ENCODE measurements at places on chromosomes 4 and X.

DNA sequence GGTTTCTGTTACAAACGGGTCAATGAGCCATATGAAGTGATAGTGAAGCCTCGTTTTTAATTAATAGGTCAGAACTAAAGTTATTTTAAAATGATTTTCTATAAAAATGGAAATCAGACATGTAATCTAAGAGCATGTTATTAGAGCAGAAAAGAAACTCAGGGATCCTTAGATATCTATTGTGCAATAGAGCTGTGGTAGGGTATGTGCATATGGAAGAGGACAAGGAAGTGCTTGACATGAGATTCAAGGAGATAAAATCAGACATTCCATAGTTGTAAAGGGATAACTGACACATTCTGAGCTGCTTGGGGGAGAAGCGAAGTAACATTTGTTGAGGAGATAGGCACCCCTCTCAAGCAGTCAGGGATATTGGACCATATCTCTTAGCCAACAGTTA is 143.0 kb downstream of the AFF2 start:
- DNase-seq, result no peak

DNA sequence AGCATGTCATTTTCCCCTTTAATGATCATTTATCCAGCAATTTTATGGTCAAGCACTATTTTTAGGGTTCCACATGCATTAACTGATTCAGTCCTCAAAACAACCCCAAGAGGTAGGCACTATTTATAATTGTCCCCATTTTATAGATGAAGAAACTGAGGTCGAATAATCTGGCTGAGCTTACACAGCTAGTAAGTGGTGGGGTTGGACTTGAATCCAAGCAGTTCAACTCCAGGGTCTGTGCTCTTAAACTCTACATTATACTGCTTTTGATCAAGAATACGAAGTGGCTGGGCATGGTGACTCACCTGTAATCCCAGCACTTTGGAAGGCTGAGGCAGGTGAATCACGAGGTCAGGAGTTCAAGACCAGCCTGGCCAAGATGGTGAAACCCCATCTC is 3.2 kb upstream of the CHRNA9 start:
- no peak for DNase-seq

DNA sequence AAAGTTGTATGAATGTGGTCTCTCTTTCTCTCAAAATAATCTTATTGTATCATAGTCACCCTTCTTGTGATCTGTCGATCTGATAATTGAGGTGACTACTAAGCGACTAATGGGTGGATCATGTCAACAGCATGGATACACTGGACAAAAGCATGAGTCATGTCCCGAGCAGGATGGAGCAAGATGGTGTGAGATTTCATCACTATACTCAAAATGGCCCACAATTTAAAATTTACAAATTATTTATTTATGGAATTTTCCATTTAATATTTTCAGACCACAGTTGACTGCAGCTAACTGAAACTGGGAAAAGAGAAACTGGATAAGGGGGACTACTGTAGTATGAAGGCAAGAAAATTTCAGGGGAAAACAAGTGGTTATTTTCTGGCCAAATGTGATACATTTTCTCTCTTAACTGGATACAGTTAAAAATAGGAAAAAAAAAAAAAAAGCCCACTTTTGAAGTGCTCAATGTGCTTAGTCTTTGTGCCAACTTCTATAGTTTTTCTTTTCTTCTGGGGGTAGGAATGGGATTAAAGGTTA is 25.3 kb downstream of the FAM241A start:
- no peak for DNase-seq

GRCh38 chr4:188976644-188977115 is 837.4 kb downstream of the TRIML1 start:
- DNase-seq, result no peak

GRCh38 chr4:31787701-31788100 is 1067.5 kb downstream of the PCDH7 start:
- no peak for DNase-seq

DNA sequence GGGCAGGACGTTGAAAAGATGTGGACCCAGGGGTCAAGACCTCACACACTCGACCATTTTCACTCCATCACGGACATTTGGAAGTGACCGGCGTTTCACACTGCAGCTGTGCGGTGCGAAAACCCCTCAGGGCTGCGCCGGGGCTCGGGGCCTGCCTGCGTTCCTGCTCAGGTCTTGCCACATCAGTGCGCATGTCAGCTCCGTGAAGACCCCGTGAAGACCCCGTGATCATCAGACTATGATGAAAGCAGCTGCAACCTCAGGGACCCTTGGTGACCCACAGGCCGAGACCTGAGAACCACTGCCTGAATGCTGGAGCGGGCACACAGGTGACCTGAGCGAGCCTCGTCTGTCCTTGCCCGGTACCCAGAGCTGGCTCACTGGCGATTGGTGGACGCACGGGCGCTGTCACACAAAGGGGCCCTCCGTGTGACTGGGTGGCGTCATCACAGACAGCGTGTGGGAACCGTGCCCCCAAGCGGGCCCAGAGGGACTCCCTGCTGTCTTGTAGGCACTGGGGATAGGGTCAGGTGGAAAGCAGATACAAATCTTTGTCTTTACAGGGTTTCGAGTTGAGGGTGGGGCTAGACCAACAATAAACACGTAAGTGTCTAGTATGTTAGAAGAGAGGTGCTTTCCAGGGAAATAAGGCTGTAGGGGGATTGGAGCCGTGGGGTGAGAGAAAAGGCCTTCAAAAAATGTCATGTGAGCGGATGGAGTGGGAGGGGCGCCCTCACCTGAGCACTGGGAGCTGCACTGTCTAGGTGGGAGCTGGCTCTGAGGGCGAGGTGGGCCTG is 12.7 kb downstream of the MSANTD1 start:
- no peak for DNase-seq

- no peak for DNase-seq
Observed at GRCh38 chrX:108704839-108705238, 31.5 kb downstream of the IRS4 start.

DNA sequence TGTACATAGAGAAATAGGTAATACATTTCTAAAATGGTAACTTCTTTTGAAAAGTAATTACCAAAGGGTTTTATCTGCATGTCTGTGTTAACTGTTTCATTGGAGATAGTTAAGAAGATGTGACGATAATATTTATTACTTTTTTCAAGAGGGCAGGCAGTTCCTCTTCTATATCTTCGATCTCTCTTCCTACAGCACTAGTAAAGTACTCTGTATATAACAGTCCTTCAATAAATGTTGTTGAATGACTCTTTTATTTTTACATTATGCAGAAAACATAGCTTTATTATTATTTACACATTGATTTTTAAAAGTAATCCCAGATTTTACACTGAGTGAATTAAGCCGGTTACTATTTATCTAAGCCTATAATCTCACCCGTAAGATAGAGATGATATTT is 51.8 kb downstream of the TMPRSS11E start:
- no peak for DNase-seq

DNA sequence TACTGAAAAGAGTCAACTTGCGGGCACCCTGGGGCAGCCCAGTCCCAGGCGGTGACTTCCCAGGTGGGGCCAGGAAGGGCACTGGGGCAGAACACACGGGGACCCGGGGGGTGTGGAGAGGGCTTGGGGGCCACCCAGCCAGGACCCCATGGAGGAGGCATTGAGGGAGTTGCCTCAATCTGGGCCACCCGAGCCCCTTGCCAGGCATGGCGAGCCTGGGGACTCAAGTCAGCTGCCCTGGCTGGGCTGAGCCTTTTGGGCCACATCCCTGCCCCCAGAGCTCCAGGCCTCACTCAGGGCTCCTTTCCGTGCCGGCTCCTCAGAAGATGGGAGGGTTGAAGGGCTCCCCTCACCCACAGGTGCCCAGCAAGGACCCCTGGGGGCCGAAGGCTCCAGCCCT is 6.6 kb upstream of the CPLX1 start:
- DNase-seq, result no peak

- DNase-seq, result no peak
Observed at GRCh38 chr4:185358959-185359358, 36.8 kb downstream of the LRP2BP start.

GRCh38 chr4:6548201-6548881 is 26.6 kb upstream of the MAN2B2 start:
- DNase-seq, result no peak

DNA sequence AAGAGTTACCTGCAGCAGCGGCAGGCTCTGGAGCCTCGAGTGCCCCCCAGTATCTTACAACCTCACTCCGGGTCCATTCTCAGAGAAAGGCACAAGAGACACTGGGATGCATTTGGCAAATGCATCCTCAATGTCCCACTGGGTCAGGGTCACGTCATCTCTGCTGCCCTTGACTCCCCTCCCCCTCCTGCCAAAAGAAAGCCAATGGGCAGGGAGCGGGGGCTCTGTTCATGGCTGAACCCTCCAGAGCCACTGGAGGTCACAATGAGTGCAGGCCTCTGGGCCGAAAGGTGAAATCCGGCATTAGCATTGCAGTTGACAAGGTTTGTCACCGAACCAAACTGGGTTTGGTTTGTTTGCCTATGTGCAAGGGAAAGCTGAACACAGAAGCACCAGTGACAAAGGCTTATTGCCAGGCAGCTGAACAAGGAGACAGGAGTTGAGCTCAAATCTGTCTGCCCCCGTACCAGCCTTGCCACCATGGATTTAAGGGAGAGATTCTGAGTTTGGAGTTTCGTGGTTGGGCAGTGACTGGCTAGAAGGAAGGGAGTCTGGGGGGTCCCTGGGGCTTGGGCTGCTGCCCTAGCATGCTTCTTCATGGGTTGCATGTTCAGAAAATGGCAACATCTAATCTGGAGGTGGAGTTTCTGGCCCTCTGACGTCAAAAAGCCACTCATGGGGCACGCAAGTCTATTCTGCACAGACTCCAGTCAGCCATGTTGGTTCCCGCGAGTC is 64.3 kb downstream of the HTRA3 start:
- DNase-seq, result no peak

GRCh38 chrX:46165411-46165810 is 379.8 kb downstream of the ZNF674 start:
- DNase-seq, result no peak

DNA sequence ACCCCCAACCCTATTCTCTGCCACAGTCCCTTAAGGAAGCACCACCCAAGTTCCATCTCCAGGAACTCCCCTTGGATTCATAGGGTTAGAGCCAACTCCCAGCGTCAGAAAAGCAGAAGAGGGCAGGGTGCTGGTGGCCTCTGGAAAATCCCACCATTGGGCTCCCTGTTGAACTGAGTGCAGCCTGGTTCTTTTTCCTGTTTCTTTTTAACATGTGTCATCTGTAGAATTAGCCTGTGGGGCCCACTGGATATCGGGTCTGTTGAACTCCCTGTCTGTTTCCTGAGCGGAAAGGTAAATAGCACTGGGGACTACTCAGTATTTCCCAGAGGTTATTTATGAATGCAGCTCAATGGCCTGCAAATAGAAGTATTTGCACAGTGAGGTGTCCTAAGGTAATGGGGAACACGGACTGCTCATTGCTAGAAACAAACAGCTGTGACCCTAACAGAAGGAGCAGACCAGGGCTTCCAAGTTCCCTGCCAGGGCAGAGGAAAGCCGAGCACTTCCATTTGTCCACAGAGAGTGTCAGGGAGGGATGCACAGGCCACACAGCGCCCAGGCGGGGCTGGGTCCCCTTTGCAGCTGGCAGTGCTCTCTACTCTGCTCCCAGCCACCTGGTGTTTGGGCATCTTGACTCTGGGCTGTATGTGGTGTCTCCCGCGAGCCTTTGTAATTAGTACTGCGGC is 102.6 kb downstream of the FHDC1 start:
- no peak for DNase-seq

GRCh38 chr4:148831945-148832344 is 389.7 kb upstream of the NR3C2 start:
- no peak for DNase-seq

- DNase-seq, result no peak
Observed at GRCh38 chr4:35695003-35695402, 549.3 kb downstream of the ARAP2 start.

DNA sequence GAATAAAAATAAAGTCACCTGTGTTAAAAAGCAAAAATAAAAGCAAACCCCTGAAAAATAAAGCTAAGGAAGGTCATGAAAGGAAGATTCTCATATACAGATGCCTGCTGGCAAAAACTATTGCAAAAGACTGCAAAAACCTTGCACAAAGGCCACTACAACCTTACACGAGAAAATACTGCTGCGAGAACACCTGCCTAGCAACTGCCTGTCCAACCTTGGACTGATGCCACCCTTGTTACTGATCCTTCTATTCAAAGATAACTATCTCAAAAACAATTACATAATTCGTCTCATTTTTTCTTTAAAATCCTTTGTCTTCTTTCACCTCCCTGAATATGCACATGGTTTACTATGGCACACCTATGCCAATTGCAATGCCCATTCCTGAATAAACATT is 49.6 kb downstream of the SLC2A9 start:
- DNase-seq, result no peak

DNA sequence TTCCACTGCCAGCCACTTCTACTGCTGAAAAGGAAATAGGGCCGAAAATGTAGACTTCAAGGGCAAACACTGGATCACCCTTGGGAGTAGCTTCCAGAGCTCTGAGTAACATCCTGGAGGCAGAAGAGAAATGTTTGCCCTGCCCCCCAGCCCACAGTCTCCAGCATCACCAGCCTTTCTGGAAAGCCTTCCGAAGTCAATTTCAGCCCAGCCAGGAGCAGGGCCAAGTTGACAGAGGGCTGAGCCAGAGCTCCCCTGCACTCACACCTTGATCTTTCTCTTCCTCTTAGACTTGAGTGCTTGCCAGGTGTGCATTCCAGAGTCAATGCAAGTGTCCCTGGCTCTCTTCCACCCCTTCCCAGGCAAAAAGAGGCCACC is 35.2 kb downstream of the SLC25A5 start:
- no peak for DNase-seq

DNA sequence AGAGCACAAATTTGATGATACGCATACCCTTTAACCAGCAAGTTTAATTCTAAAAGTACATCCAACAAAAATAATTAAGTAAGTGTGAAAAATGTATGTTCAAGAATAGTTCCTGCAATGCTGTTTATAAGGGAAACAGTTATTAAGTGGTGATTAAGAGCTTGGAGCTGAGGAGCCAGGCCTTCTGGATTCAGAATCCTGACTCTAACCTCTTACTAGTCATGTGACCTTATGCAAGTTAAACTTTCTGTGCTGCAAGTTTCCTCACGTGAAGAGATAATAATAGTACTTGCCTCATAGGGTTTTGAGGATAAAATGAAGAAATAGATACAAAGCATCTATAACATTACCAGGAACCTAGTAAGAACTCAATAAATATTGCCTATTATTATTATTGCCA is 77.7 kb downstream of the FAM13A start:
- DNase-seq, result no peak

DNA sequence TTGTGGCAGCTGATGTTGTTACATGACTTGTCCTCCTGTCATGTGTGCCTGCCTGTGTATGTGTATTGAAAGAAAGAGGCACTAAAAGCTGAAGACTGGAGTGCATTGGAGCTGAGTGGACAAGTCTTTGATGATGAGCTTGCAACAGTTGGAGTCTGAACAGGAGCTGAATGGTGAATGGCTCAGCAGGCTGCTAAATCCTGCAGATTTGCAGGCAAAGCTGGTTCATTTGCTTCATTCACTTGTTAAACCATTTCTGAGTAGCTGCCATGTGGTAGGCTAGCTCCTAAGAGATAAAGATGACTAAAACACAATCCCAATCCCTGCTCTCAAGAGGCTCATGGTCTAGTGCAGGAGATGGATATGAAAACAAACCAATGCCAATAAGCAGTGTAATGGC is 217.3 kb downstream of the CHRDL1 start:
- DNase-seq, result no peak
